GM12878 (cell line): ENCODE measurements at places on chromosomes 6 and 20. TPM values are rescaled to one million over a fixed set of nuclear protein-coding genes. Genes with fewer than 3 reads are reported as not detected.

PTK6 gene
- total RNA-seq = 0.21 and 0.24 TPM in 2 replicates

DEFB116 gene
- total RNA-seq = not detected in 2 replicates

WFDC12 gene
- not detected in 2 replicates for total RNA-seq

KCNK5 gene
- 3.8 and 4.2 TPM in 2 replicates for total RNA-seq

C6orf58 gene
- total RNA-seq = not detected in 2 replicates

- no peaks in the 10 kb centered on the region for H3K36me3 ChIP-seq
- H3K27me3 ChIP-seq = no peaks in the 10 kb centered on the region
- no peak overlapping the region for H3K27ac ChIP-seq
- DNase-seq = no peak
- no peak overlapping the region for H3K4me3 ChIP-seq
Measured at GRCh38 chr6:66985816-66986215, 1278.8 kb upstream of the EYS start.

DNA sequence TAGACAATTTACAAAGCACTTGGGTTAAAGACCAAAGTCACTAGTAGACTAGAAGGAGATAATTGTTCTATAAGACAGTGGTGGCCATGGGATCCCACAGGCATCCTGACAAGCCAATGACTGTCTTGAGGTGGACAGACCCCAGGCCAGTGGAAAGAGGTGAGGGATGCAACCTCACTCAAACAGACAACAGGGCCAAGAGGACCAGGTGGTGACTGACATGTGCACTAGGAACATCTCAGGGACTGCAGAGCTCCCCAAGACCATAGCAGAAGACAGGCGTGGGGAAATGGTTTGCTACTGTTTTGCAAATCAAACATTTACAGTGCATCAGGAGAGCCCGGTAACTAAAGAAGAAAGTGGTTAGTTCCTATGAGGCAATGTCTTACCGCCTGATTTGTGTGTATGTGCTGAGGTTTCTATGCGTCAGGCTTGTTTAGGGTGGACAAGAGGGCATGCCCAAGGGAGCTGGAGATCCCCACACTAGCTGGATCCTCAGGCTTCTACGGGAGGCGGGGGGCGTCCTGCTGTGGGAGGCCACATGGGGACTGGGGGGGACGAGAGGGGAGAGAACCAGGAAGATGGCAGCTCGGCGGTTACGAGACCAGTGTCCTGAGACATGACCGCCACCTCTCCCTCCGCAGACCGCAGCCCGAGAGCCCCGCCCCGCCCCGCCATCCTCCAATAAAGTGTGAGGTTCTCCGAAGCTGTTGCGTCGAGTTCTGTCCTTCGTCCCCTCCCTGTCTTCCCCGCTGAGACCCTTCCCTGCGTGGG, 623 bp upstream of the MRPS26 start:
- peak overlapping the region; percentile 80 for H3K4me3 ChIP-seq
- H3K4me1 ChIP-seq = no peaks in the 10 kb centered on the region; the same call in 1 of the 2 replicates
- peak overlapping the region; percentile 87 for H3K27ac ChIP-seq
- no peak for DNase-seq
- peaks cover 9% of the 10 kb centered on the region; the same call in 1 of the 2 replicates for H3K36me3 ChIP-seq
- no peaks in the 10 kb centered on the region for H3K27me3 ChIP-seq

GRCh38 chr6:2942914-2943563, 28.3 kb downstream of the SERPINB6 start:
- no peak for DNase-seq
- peaks cover 2% of the 10 kb centered on the region for H3K27me3 ChIP-seq
- peaks cover 35% of the 10 kb centered on the region for H3K4me1 ChIP-seq

DNA sequence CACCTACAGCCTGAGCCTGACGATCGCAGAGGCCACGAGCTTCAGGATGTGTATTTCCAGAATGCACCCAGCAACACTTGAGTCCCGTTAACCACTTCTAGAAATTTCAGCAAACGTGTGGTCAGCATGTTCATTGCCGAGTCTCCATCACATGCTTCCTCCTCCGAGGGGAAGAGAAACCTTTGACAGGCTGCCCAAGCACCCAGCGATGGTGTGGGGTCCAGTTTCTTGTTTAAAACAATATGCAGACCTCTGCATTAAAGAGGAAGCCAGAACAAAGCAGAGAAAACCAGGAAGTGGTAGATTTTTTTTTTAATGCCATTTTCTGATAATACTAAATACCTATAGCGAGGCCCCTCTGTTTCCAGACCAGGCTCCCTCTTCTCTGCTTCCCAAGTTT, 71.9 kb downstream of the GNAS-AS1 start:
- no peaks in the 10 kb centered on the region for H3K36me3 ChIP-seq
- H3K4me3 ChIP-seq = no peak overlapping the region
- peaks cover 4% of the 10 kb centered on the region; the same call in 1 of the 2 replicates for H3K27me3 ChIP-seq

DNA sequence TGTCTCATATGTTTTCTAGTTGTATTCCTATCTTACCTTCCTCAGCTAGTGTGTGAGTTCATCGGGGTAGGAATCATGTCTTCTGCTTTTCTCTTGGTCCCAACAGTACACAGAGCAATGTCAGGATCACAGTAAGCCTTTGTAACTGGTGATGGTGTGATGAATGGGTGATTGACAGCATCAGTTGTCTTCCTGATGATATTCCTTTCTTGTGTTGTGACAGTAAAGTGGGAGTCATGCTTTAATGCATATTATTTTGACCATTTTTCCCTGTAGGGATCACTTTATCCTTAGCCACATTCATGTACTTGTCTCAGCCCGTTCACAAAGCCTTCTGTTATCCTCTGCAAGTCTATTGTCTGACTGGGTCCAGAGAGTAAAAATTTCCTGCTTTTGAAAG, 501.7 kb downstream of the UTRN start:
- no peaks in the 10 kb centered on the region for H3K4me1 ChIP-seq
- no peaks in the 10 kb centered on the region for H3K27me3 ChIP-seq
- no peak overlapping the region for H3K27ac ChIP-seq
- no peak for DNase-seq
- no peak overlapping the region for H3K4me3 ChIP-seq

GRCh38 chr6:45187836-45188235, 140.3 kb upstream of the RUNX2 start:
- DNase-seq = no peak
- no peak overlapping the region for H3K4me3 ChIP-seq
- no peaks in the 10 kb centered on the region for H3K4me1 ChIP-seq

DNA sequence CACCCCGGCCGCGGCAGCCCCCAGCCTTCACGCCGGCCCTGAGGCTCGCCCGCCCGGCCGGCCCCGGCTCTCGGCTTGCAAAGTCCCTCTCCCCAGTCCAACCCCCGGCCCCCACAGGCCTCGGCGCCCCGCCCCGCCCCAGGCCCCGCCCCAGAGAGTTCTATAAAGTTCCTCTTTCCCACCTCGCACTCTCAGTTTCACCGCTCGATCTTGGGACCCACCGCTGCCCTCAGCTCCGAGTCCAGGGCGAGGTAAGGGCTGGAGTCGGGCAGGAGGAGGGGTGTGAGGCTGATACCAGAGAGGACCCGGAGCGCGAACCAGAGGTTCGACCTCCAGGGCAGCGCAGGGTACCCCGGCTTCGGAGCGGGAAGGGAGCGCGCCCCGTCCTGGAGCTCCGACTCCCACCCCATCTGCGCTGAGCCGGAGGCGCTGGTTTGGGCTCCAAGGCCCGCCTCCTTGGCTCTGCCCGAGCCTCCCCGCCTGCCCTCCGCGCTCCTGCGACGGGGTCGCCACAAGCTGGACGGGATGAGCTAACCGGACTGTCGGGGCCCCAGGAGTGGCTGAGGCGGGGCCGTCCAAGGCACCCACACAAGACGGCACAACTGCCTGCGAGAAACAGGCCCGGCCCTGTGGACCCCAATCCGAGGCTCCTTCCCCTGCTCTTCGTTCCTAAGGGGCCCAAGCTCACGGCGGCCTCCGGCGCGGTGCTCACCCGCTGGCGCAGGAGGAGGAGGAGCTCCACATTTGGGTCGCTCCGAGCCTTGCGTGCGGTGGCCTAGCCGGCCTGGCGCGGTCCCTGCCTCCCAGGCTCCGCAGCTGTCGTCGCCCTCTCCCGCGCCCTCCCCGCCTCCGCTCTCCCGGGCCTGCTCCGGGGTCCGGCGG, at the start of gene IRF4:
Gene IRF4 (plus strand): TSS at position 194 of the 882 bp plus-strand sequence. CDS start 1,401 bp downstream, outside the sequence.
- H3K27me3 ChIP-seq = no peaks in the 10 kb centered on the region
- peak within 1 kb of the TSS; percentile 97 for H3K27ac ChIP-seq
- peaks cover 33% of the 10 kb centered on the region for H3K4me1 ChIP-seq
- H3K4me3 ChIP-seq = peak within 1 kb of the TSS; percentile 95
- peaks cover 15% of the 10 kb centered on the region for H3K36me3 ChIP-seq

DNA sequence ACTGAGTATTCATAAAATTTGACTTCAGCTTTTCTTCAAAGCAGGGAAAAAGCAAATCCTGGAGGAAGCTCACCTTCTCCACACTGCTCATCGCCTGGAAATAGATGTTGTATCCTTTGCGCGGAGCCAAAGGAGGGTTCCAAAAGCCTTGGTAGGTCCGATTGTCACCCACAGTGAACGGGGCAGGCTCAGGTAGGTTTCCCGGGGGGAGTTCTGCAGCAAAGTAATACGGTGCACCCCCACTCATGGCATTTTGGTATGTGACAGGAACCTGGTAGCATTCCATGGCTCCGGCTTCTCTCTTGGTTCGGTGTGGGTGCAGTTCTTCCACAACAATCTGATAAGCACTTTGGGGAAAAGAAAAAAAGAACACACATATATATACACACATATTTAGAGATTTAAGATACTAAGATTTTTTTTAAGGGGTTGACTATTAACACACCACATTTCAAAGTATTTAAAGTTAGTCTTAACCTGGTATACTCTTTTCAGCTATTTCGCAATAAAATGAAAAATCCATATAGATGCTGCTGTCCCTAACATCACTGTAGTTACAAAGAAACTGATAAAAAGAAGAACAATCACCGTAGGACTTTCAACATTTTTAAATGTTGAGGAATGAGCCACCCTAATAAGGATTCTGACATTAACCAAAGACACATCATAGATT, 166.7 kb upstream of the THEMIS start:
- H3K27me3 ChIP-seq = no peaks in the 10 kb centered on the region
- no peaks in the 10 kb centered on the region for H3K4me1 ChIP-seq
- H3K27ac ChIP-seq = no peak overlapping the region
- no peak for DNase-seq
- H3K4me3 ChIP-seq = no peak overlapping the region

DNA sequence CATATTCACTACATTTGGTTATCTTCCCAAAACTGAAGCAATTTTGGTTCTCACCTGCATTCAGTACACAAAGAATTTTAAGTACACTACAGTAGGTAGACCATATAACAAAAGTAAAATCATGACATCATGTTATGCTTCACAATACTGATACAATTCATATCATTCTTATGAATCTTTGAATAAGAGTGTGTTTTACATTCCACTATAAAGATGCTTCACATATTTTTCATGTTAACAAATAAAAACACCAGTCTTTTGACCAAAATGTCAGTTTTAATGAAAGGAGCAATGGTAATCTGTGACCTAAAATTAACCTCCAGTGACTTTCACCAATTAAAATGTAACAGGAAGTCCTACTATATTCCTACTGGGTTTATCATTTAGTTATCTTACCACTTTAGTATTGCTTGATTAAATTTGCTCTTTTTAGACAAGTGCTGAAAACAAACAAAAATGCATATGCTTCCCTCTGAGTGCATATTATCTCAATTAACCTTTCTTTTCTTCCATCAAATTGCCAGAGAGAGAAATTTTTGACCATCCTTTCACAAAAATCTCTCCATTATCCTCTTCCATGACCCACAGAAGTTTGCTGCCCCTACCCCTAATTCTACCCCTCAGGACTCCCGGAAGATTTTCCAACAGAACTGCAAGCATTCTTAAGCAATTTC, 49.3 kb downstream of the PHIP start:
- H3K27me3 ChIP-seq = no peaks in the 10 kb centered on the region
- no peak for DNase-seq
- no peaks in the 10 kb centered on the region for H3K4me1 ChIP-seq
- H3K27ac ChIP-seq = no peak overlapping the region
- peaks cover 1% of the 10 kb centered on the region for H3K36me3 ChIP-seq

DNA sequence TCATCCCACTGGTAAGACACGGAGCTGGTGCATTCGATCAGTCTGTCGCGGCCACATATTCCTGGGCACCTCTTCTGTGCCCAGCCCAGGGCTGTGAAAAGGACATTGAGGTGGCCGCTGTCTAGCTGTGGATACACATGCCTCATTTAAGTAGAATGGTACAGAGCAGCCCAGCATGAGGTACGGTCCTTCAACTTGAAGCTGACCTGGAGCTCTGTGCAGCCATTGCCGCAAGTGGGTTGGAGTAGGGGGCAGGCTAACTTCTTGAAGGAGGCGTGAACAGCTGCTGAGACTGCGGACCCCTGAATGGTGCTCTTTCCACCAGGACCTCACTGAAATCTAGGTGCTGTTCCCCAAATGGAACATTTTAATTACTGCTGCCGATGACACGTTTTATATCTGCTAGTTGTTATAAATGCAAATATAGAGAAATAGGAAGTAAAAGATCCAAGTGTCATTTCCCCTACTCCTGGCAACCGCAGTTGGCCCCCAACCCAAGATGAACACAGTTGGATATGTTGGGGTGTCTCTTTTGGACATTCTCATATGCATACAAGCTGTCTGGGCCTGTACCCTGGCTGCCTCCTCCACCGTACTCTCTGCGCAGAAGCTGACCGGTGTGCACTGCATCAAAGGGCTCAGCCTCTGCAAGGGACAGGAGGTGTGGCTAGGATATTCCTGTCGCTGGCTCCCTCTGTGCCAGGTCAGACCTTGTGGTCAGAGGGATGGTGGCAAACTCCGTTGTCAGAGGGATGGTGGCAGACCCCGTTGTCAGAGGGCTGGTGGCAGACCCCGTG, 86.1 kb downstream of the CDC5L start:
- no peaks in the 10 kb centered on the region for H3K36me3 ChIP-seq
- DNase-seq = no peak
- no peaks in the 10 kb centered on the region; the same call in none of the 2 replicates for H3K27me3 ChIP-seq
- no peak overlapping the region for H3K4me3 ChIP-seq

DNA sequence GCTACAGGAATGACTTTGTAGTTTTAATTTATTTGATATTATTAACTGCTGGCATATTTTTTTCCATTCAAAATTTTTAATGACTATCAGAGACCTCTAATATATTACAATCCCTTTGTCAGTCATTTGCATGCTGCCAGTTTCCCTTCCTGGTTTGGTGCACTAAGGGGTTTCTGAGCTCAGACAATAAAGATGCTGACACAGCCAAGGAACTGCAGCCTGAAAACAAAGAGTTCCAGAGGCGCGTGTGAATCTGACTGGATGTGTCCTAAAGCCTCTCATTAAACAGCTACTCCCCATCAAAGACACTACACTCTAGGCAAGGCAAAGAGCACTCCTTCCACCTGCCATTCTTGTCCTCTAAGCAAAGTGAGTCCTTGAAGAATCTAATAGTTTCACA, 116.8 kb upstream of the DST start:
- no peaks in the 10 kb centered on the region for H3K36me3 ChIP-seq
- no peak for DNase-seq
- H3K27ac ChIP-seq = peak overlapping the region; percentile 49
- no peak overlapping the region for H3K4me3 ChIP-seq
